Karpas-422 (cell line): ENCODE measurements at places on chromosomes 5 and 9. TPM values are rescaled to one million over a fixed set of nuclear protein-coding genes. Genes with fewer than 3 reads are reported as not detected.

GRCh38 chr5:36842087-36842486 lies 34.5 kb upstream of the NIPBL start:
- no peaks in the 10 kb centered on the region for H3K27me3 ChIP-seq
- DNase-seq: no peak
- no peak overlapping the region for H3K4me3 ChIP-seq
- no peaks in the 10 kb centered on the region for H3K36me3 ChIP-seq

GRCh38 chr5:53030893-53031292 lies 41.7 kb downstream of the ITGA2 start:
- H3K27ac ChIP-seq: no peak overlapping the region
- no peak for DNase-seq
- no peaks in the 10 kb centered on the region for H3K36me3 ChIP-seq
- H3K4me3 ChIP-seq: no peak overlapping the region

GRCh38 chr9:105425816-105426433 lies 21.9 kb upstream of the FSD1L start:
- H3K4me1 ChIP-seq: peaks cover 10% of the 10 kb centered on the region
- no peaks in the 10 kb centered on the region for H3K36me3 ChIP-seq
- H3K4me3 ChIP-seq: no peak overlapping the region
- DNase-seq: peak; percentile 70

- H3K27ac ChIP-seq: no peak overlapping the region
- DNase-seq: no peak
- H3K27me3 ChIP-seq: no peaks in the 10 kb centered on the region
- H3K36me3 ChIP-seq: no peaks in the 10 kb centered on the region
Measured at GRCh38 chr9:134704498-134704897, 62.9 kb downstream of the COL5A1 start.

GRCh38 chr9:37028420-37029031 lies 5.5 kb downstream of the PAX5 start:
- DNase-seq: peak; percentile 75
- H3K4me3 ChIP-seq: peak overlapping the region; percentile 83
- peak overlapping the region; percentile 92 for H3K27ac ChIP-seq
- no peaks in the 10 kb centered on the region for H3K27me3 ChIP-seq

- no peaks in the 10 kb centered on the region for H3K36me3 ChIP-seq
- DNase-seq: no peak
- no peaks in the 10 kb centered on the region for H3K4me1 ChIP-seq
- H3K27ac ChIP-seq: no peak overlapping the region
Measured at GRCh38 chr9:82903503-82903902, 159.4 kb downstream of the RASEF start.

DNA sequence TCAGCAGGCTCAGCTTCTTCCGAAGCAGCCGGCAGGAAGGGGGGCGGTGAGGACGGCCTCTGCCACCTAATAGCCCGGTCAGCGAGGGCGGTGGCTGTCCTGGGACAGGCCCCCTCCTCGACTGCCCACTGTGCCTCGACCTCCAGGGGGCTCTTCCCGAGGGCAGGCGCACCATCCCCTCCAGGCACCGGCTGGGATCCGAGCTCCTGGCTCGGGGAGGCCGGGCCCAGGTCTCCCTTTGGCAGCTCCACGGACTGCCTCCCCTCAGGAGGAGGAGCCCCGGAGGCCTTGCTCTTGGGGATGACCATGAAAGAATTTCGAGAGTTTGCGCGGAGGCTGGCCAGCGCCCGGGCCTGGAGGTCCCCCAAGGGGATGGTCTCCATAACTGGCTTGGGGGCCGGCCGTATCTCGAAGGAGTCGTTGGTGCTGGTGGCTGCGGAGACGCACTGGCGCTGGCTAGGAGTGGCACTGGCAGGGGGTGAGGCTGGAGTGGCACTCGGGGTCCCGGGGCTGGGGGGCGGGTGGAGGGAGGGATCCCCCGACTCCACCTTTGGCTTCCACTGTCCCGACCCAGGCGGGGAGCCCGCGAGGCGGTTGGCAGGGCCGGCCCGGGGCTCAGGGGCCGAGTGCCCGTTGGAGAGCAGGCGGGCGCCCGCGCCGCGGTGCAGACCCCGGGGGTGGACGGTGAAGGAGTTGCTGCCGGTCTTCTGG lies 975 bp downstream of the TPRN start:
- H3K27me3 ChIP-seq: no peaks in the 10 kb centered on the region
- H3K4me1 ChIP-seq: peaks cover 61% of the 10 kb centered on the region
- H3K4me3 ChIP-seq: peak overlapping the region; percentile 67
- no peaks in the 10 kb centered on the region for H3K36me3 ChIP-seq

DNA sequence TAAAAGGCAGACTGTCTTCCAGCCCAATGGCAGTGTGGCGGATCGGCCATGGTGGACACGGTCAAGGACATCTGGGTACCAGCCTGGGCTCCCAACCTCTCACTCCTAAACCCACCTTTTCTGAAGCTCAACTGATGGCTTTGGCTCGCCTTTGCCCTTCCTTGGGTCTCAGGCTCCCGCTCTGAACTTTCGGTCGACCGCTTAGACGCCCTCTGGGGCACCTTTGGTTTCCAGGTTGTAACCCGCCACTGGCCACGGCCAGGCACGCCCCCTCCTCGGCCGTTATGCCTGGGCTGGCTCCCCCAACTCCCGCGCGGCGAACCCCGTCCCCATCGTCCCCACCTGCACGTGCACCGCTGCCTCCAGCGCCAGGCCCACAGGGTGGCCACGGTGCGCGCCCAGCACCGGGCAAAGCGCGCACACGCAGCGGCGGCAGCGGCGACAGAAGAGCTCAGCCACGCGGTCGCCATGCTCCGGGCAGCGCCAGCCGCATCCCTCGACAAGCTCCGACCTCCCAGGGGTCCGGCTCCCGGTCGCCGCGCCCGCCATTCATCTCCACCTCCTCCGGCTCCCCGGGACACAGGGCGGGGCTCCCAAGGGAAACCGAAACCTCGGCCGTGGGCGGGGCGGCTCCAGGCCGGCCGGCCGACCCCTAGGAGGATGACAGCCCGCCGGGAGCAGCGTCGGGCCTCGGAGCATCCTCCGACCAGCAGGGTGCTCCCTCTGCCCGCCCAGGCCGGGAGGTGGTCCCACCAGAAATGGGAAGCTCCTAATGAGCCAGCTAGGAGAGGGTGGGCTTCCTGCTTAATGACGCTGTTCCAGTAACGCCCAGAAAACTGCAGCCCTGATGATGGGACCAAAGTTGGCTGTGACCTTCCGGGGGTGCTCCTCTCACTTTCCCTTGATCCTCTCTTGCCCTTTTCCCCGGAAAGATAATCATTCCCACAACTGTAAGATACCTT lies at the start of gene TRIM14:
Gene TRIM14, minus strand, starts transcription at position 583 of the 962 bp plus-strand sequence. Its CDS starts 34 bp downstream, at position 549.
- no peaks in the 10 kb centered on the region for H3K27me3 ChIP-seq
- H3K4me3 ChIP-seq: peak within 1 kb of the TSS; percentile 81
- H3K4me1 ChIP-seq: peaks cover 32% of the 10 kb centered on the region
- H3K36me3 ChIP-seq: no peaks in the 10 kb centered on the region

GRCh38 chr9:120538339-120538738 lies 41.6 kb downstream of the CDK5RAP2 start:
- H3K4me3 ChIP-seq: no peak overlapping the region
- H3K36me3 ChIP-seq: peaks cover 34% of the 10 kb centered on the region; the same call in 1 of the 2 replicates
- no peaks in the 10 kb centered on the region for H3K27me3 ChIP-seq
- no peaks in the 10 kb centered on the region for H3K4me1 ChIP-seq

GRCh38 chr9:75451505-75451904 lies 363.2 kb downstream of the OSTF1 start:
- H3K4me3 ChIP-seq: no peak overlapping the region
- no peaks in the 10 kb centered on the region for H3K36me3 ChIP-seq
- DNase-seq: no peak
- H3K4me1 ChIP-seq: peaks cover 31% of the 10 kb centered on the region
- no peak overlapping the region for H3K27ac ChIP-seq

- H3K36me3 ChIP-seq: no peaks in the 10 kb centered on the region
- no peak for DNase-seq
- H3K4me3 ChIP-seq: no peak overlapping the region
- no peaks in the 10 kb centered on the region for H3K4me1 ChIP-seq
- no peaks in the 10 kb centered on the region for H3K27me3 ChIP-seq
- no peak overlapping the region for H3K27ac ChIP-seq
Measured at GRCh38 chr9:135249191-135249590, 161.7 kb downstream of the OLFM1 start.

GRCh38 chr5:124650951-124651662 lies 95.3 kb downstream of the ZNF608 start:
- H3K4me1 ChIP-seq: peaks cover 96% of the 10 kb centered on the region
- peak overlapping the region; percentile 71 for H3K4me3 ChIP-seq
- DNase-seq: no peak
- peak overlapping the region; percentile 98 for H3K27ac ChIP-seq

GRCh38 chr5:15371184-15371583 lies 128.8 kb upstream of the FBXL7 start:
- no peaks in the 10 kb centered on the region for H3K4me1 ChIP-seq
- H3K27ac ChIP-seq: no peak overlapping the region
- H3K4me3 ChIP-seq: no peak overlapping the region
- H3K36me3 ChIP-seq: no peaks in the 10 kb centered on the region

- no peaks in the 10 kb centered on the region for H3K27me3 ChIP-seq
- H3K36me3 ChIP-seq: no peaks in the 10 kb centered on the region
- H3K4me3 ChIP-seq: no peak overlapping the region
- no peak overlapping the region for H3K27ac ChIP-seq
- peaks cover 3% of the 10 kb centered on the region; the same call in 1 of the 2 replicates for H3K4me1 ChIP-seq
Measured at GRCh38 chr9:107270082-107270481, 13.0 kb upstream of the RAD23B start.

GRCh38 chr5:167720259-167720658 lies 571.2 kb upstream of the WWC1 start:
- no peaks in the 10 kb centered on the region for H3K36me3 ChIP-seq
- no peak overlapping the region for H3K27ac ChIP-seq
- no peaks in the 10 kb centered on the region for H3K4me1 ChIP-seq
- H3K4me3 ChIP-seq: no peak overlapping the region

GRCh38 chr5:151141535-151141934 lies 16.0 kb downstream of the ANXA6 start:
- H3K4me1 ChIP-seq: peaks cover 84% of the 10 kb centered on the region
- peak overlapping the region; percentile 89 for H3K27ac ChIP-seq
- no peaks in the 10 kb centered on the region for H3K27me3 ChIP-seq
- peak; percentile 81 for DNase-seq

- DNase-seq: no peak
- no peak overlapping the region for H3K4me3 ChIP-seq
Measured at GRCh38 chr5:75042522-75042921, 9.8 kb downstream of the GCNT4 start.

- H3K27ac ChIP-seq: no peak overlapping the region
- H3K36me3 ChIP-seq: no peaks in the 10 kb centered on the region
- no peak for DNase-seq
- no peaks in the 10 kb centered on the region for H3K4me1 ChIP-seq
- H3K4me3 ChIP-seq: no peak overlapping the region
- no peaks in the 10 kb centered on the region for H3K27me3 ChIP-seq
Measured at GRCh38 chr9:135267191-135267809, 179.8 kb downstream of the OLFM1 start.

DNA sequence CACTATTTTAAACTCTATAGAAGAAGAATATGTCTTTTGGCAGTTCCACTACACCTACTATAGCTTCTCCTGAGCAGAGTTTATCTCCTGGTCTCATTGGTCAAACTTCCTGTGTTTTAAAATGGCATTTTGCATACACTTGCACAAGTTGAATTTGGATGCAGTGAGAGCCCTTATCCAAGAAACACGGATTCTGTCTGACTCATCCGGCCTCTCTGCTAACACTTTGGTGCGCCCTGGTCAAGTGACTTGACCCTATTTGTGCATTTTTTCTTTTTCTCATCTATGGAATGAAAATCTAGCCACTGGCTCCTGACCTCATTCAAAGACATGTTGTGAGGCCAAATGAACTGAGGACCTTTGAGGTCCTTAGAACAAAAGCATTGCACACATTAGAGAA lies 20.0 kb downstream of the PIP5K1B start:
- no peaks in the 10 kb centered on the region for H3K36me3 ChIP-seq
- no peak for DNase-seq
- no peak overlapping the region for H3K27ac ChIP-seq
- no peak overlapping the region for H3K4me3 ChIP-seq
- H3K27me3 ChIP-seq: no peaks in the 10 kb centered on the region
- no peaks in the 10 kb centered on the region for H3K4me1 ChIP-seq

- H3K4me1 ChIP-seq: no peaks in the 10 kb centered on the region
- no peaks in the 10 kb centered on the region for H3K27me3 ChIP-seq
- no peak for DNase-seq
- H3K27ac ChIP-seq: no peak overlapping the region
- H3K36me3 ChIP-seq: no peaks in the 10 kb centered on the region
- H3K4me3 ChIP-seq: no peak overlapping the region
Measured at GRCh38 chr9:28086881-28087280, 513.6 kb upstream of the C9orf72 start.

DNA sequence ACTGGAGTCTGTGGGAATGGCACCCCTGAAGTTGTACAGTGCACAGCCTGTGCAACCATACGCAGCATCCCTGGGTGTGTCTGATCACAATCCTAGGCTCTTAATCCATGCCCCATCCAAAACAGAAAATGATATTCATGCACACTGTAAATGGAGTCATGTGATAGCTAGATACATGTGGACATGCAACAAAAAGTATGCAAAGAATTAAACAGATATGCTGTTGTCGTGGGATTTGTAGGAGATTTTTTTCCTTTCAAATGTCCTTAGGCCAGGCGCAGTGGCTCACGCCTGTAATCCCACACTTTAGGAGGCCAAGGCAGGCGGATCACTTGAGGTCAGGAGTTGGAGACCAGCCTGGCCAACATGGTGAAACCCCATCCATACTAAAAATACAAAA lies 36.1 kb downstream of the PRRX2 start:
- DNase-seq: no peak
- H3K27ac ChIP-seq: no peak overlapping the region
- no peaks in the 10 kb centered on the region for H3K36me3 ChIP-seq
- H3K4me3 ChIP-seq: no peak overlapping the region
- H3K27me3 ChIP-seq: no peaks in the 10 kb centered on the region
- no peaks in the 10 kb centered on the region for H3K4me1 ChIP-seq

FABP6 gene
- 0.69 and 0.97 TPM in 2 replicates for total RNA-seq

F12 gene
- 6.0 and 6.5 TPM in 2 replicates for total RNA-seq

FBP2 gene
- total RNA-seq: not detected in 2 replicates

IFNA13 gene
- not detected in 2 replicates for total RNA-seq

ARRDC1 gene
- total RNA-seq: 36.0 and 47.7 TPM in 2 replicates

FOXD1 gene
- 0.54 and 0.97 TPM in 2 replicates for total RNA-seq
